Hepatocyte (in vitro differentiated cells): ENCODE measurements at places on chromosomes 11 and 22.
A peak's percentile ranks its signal among the peaks of the same experiment; 100 is the strongest.

DNA sequence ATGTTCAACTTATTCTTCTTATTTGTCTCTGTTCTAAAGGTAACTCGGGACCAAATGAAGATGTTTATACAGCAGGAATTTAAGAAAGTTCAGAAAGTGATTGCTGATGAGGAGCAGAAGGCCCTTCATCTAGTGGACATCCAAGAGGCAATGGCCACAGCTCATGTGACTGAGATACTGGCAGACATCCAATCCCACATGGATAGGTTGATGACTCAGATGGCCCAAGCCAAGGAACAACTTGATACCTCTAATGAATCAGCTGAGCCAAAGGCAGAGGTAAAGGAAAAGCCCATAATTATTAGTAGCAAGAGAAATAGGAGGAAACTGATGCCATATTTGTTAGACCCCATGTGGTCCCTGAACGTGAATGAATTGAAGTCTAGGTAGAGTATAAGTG, 63.3 kb downstream of the TRIM44 start:
- H3K36me3 ChIP-seq, result no peaks in the 10 kb centered on the region
- no peak overlapping the region for H3K4me3 ChIP-seq
- DNase-seq, result no peak
- H3K27ac ChIP-seq, result no peak overlapping the region

GRCh38 chr22:36641902-36642640, 61.5 kb downstream of the CACNG2 start:
- H3K27me3 ChIP-seq, result peaks cover 17% of the 10 kb centered on the region
- H3K36me3 ChIP-seq, result no peaks in the 10 kb centered on the region
- peak; percentile 19 for DNase-seq
- no peak overlapping the region for H3K4me3 ChIP-seq
- H3K27ac ChIP-seq, result no peak overlapping the region

GRCh38 chr11:106614262-106614661, 404.0 kb downstream of the GUCY1A2 start:
- no peaks in the 10 kb centered on the region for H3K27me3 ChIP-seq
- H3K27ac ChIP-seq, result no peak overlapping the region
- no peak overlapping the region for H3K4me3 ChIP-seq
- H3K4me1 ChIP-seq, result no peaks in the 10 kb centered on the region
- H3K36me3 ChIP-seq, result no peaks in the 10 kb centered on the region

- peaks cover 23% of the 10 kb centered on the region for H3K27me3 ChIP-seq
- H3K4me3 ChIP-seq, result no peak overlapping the region
- no peak for DNase-seq
- H3K4me1 ChIP-seq, result no peaks in the 10 kb centered on the region
These were observed 1.8 kb downstream of the SCUBE2 start for GRCh38 chr11:9089636-9090035.

DNA sequence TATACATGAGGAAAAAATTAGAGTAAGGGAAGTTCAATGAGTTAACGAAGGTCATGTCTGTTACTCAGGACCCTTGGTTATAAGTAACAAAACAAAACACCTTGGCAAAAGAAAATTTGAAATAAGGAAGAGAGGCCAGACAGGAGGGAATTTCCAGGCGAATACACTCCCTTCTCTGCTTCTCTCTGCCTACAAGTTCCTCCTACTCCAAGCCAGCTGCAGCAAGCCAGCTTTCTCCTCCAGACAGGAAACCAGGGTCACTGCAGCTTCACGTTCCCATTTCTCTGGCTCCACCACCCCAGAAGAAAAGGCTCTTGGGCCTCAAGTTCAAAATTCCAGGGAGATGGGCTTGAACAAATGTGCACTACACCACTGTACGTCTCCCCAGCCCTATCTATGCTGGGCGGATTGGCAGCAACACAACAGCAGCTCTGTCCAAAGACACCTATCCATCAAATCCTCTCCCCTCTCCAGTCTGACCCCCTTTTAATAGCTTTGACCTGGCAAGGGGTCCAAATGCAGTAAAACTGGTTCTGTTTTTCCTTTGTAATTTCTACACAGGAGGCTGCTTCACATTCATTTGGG, 27.7 kb downstream of the SMCO4 start:
- no peaks in the 10 kb centered on the region for H3K27me3 ChIP-seq
- H3K4me3 ChIP-seq, result no peak overlapping the region
- no peak for DNase-seq
- H3K27ac ChIP-seq, result no peak overlapping the region

DNA sequence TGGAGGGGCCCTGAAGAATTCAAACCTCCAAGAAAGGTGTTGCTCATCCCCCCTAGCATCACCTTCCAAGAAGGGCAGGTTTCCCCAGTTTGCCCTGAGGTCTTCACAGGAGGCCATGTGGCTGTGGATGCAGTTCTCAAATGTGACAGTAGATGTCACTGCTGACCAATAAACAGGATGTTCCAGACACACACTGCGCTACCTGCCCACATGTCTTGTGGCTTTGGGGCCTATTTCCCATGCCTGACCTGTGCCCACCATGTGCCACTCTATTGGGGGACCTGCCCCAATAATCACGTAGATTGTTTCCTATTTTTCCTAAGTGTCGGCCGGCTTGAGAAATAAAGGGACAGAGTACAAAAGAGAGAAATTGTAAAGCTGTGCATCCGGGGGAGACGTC, 4.5 kb downstream of the GSTT2 start:
- no peaks in the 10 kb centered on the region for H3K27me3 ChIP-seq
- DNase-seq, result no peak
- no peak overlapping the region for H3K27ac ChIP-seq
- H3K4me1 ChIP-seq, result no peaks in the 10 kb centered on the region

- no peaks in the 10 kb centered on the region for H3K36me3 ChIP-seq
- no peak overlapping the region for H3K27ac ChIP-seq
- DNase-seq, result no peak
- H3K4me3 ChIP-seq, result no peak overlapping the region
These were observed 12.8 kb downstream of the FBXO7 start for GRCh38 chr22:32487461-32487860.

- peaks cover 9% of the 10 kb centered on the region for H3K4me1 ChIP-seq
- H3K4me3 ChIP-seq, result no peak overlapping the region
These were observed 7.3 kb upstream of the ARAP1 start for GRCh38 chr11:72759468-72759985.

GRCh38 chr22:48577014-48577690, 1250.5 kb downstream of the BRD1 start:
- H3K27ac ChIP-seq, result no peak overlapping the region
- H3K4me1 ChIP-seq, result peaks cover 12% of the 10 kb centered on the region
- no peak overlapping the region for H3K4me3 ChIP-seq
- peaks cover 28% of the 10 kb centered on the region for H3K27me3 ChIP-seq
- peak; percentile 29 for DNase-seq

DNA sequence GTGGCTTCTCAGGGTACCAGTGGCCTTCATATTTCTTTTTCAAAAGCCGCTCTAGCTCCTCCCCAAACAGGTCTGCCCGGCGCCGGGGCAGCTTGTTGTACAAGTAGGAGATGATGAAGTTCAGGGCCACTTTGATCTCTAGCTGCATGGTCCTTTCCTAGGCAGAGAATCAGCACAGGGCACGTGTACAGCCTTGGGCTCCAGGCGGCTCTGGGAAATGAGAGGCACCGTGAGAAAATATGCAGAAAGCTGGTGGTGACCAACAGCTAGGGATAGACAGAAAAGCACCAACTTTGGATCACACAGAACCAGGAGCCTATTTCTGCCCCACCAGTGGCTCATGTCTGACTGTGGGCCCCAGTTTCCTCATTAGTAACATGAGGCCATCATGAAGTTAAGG, 9.4 kb downstream of the TOB2 start:
- DNase-seq, result no peak
- H3K27me3 ChIP-seq, result no peaks in the 10 kb centered on the region
- no peak overlapping the region for H3K4me3 ChIP-seq
- H3K36me3 ChIP-seq, result no peaks in the 10 kb centered on the region
- H3K4me1 ChIP-seq, result no peaks in the 10 kb centered on the region

DNA sequence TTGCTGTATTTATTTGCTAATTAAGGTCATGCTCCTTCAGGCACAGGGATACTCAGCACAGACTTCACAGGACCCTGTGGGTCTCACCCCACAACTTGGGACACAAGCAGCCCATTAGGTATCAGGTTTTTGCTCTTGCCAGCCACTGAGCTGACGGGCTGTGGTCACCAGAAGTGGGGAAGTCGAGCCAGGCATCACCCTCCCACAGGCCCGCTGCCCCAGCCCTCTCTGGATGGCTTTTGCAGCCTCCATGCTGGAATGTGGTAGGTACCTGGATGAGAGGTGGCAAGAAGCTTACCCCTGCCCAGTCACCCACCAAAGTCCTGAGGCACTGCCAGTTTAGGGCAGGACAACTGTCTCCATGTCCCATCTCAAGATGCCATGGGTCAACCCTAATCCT, 88.4 kb downstream of the PAX6 start:
- H3K36me3 ChIP-seq, result no peaks in the 10 kb centered on the region
- no peaks in the 10 kb centered on the region for H3K27me3 ChIP-seq
- no peak for DNase-seq
- H3K4me3 ChIP-seq, result no peak overlapping the region
- no peaks in the 10 kb centered on the region for H3K4me1 ChIP-seq

DNA sequence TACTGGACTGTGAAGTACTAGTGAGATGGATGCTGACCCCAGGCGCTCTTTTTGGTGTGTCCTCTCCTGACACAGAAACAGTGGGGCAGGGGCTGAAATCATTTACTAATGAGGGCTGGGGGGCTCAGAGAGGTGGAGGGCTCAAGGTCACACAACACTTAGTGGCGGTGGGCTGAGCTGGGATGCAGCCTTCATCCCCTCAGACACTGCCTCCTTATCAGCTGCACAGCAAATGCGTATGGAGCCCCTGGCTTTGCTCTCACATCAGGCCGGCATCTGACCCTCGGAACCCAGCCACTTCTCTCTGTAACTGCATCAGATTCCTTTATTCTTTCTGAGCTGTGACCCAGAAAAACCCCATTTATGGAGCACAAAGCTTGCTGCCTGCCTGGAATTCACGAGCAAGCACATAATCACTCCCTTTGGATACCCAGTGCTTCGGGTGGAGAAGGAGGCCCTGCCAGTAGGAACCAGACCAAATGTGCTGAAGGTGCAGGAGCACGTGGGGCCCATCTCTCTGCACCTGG, 736.6 kb downstream of the TBC1D22A start:
- no peaks in the 10 kb centered on the region for H3K27me3 ChIP-seq
- no peaks in the 10 kb centered on the region for H3K36me3 ChIP-seq
- H3K27ac ChIP-seq, result no peak overlapping the region
- no peak overlapping the region for H3K4me3 ChIP-seq

- H3K27me3 ChIP-seq, result no peaks in the 10 kb centered on the region
- H3K36me3 ChIP-seq, result no peaks in the 10 kb centered on the region
These were observed 82.9 kb upstream of the AKIP1 start for GRCh38 chr11:8828046-8828445.

- no peak overlapping the region for H3K4me3 ChIP-seq
- no peak overlapping the region for H3K27ac ChIP-seq
- peaks cover 30% of the 10 kb centered on the region for H3K4me1 ChIP-seq
- no peaks in the 10 kb centered on the region for H3K27me3 ChIP-seq
These were observed 18.8 kb upstream of the PRSS23 start for GRCh38 chr11:86781546-86781945.

DNA sequence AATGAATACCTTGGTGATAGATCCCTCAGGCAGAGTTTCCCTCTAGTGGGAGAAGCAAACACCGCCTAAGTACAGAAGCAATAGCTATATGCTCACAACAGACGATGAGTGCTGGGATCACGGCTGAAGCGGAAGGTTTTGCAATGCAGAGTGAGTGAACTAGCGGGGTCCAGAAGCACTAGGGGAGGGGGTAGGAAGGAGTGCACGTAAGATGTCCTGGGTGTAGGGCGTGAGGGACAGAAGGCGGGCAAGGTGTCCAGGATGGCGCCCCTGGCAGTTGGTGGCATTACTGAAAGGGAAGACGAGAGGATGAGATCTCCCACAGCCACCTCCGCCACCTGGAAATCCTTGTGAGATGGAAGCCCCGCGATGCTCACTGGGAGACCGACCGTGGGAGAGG, 81.0 kb downstream of the ETS1 start:
- H3K36me3 ChIP-seq, result no peaks in the 10 kb centered on the region
- no peak overlapping the region for H3K4me3 ChIP-seq
- H3K27me3 ChIP-seq, result no peaks in the 10 kb centered on the region
- peaks cover 57% of the 10 kb centered on the region for H3K4me1 ChIP-seq

- no peak for DNase-seq
- no peak overlapping the region for H3K27ac ChIP-seq
- peaks cover 4% of the 10 kb centered on the region for H3K4me1 ChIP-seq
- no peaks in the 10 kb centered on the region for H3K36me3 ChIP-seq
- H3K27me3 ChIP-seq, result no peaks in the 10 kb centered on the region
These were observed 96.3 kb downstream of the APIP start for GRCh38 chr11:34819740-34820482.

DNA sequence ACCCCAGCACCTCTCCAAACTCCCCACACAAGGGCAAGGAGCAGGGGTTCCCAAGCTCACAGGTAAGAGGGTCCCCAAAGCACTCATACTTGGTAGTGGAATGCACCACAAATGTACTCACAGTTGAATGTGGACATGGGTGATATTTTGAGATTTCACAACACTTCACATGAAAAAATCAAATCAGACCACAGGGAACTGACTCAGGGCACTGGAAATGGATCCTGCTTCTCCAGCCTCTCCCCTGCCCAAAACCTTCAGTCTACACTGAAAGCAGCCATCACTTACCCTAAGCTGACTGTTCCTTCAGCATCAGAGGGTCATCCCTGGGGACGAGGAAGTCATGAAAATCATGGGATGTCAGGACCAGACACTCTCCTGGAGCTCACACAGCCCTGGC, 40.2 kb downstream of the SCGB1A1 start:
- H3K27me3 ChIP-seq, result no peaks in the 10 kb centered on the region
- H3K4me3 ChIP-seq, result no peak overlapping the region
- no peaks in the 10 kb centered on the region for H3K36me3 ChIP-seq
- H3K27ac ChIP-seq, result peak overlapping the region; percentile 91
- peaks cover 18% of the 10 kb centered on the region for H3K4me1 ChIP-seq

DNA sequence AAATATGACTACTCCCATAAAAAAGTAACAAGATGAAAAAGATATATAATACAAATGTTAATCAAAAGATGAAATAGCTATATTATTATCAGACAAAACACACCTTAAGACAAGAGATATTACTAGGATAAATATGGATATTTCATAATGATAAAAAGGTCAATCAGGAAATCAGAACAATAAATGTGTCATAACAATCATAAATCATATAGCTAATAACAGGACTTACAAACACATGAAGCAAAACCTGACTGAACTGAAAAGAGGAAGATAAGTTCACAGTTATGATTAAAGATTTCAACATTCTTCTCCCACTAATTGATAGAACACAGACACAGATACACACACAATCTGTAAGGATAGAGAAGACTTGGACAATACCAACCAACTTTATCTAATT, 47.2 kb downstream of the EIF3M start:
- H3K36me3 ChIP-seq, result no peaks in the 10 kb centered on the region
- no peaks in the 10 kb centered on the region for H3K4me1 ChIP-seq
- H3K27me3 ChIP-seq, result no peaks in the 10 kb centered on the region
- H3K4me3 ChIP-seq, result no peak overlapping the region
- H3K27ac ChIP-seq, result no peak overlapping the region

- no peaks in the 10 kb centered on the region for H3K27me3 ChIP-seq
- no peak overlapping the region for H3K27ac ChIP-seq
- peak; percentile 75 for DNase-seq
- no peak overlapping the region for H3K4me3 ChIP-seq
- H3K4me1 ChIP-seq, result no peaks in the 10 kb centered on the region
- no peaks in the 10 kb centered on the region for H3K36me3 ChIP-seq
These were observed 27.5 kb downstream of the DHCR7 start for GRCh38 chr11:71420455-71421241.

- H3K4me3 ChIP-seq, result no peak overlapping the region
- H3K4me1 ChIP-seq, result no peaks in the 10 kb centered on the region
- H3K27me3 ChIP-seq, result no peaks in the 10 kb centered on the region
- no peaks in the 10 kb centered on the region for H3K36me3 ChIP-seq
- H3K27ac ChIP-seq, result no peak overlapping the region
These were observed 30.0 kb upstream of the SMCO4 start for GRCh38 chr11:93573184-93573583.

GRCh38 chr11:11750017-11750878, 91.5 kb upstream of the USP47 start:
- no peaks in the 10 kb centered on the region for H3K36me3 ChIP-seq
- no peak overlapping the region for H3K27ac ChIP-seq
- DNase-seq, result no peak
